Esophagus mucosa (tissue), 1 donor: ENCODE measurements at places on chromosomes 6 and 20. TPM values are rescaled to one million over a fixed set of nuclear protein-coding genes. Genes with fewer than 3 reads are reported as not detected.

CCN5 gene
- 1.9 TPM for total RNA-seq

CDYL gene
- 31.0 TPM for total RNA-seq

FLOT1 gene
- total RNA-seq = 75.0 TPM

COX7A2 gene
- 499 TPM for total RNA-seq

SLC22A16 gene
- total RNA-seq = not detected

GDAP1L1 gene
- total RNA-seq = not detected

PKIB gene
- 0.88 TPM for total RNA-seq

TMEM244 gene
- total RNA-seq = not detected

SIGLEC1 gene
- 0.80 TPM for total RNA-seq

FILIP1 gene
- 0.60 TPM for total RNA-seq

TRIM10 gene
- total RNA-seq = not detected

LHFPL5 gene
- not detected for total RNA-seq

ADGRG6 gene
- 14.2 TPM for total RNA-seq

CNR1 gene
- total RNA-seq = 0.72 TPM

GABRR1 gene
- total RNA-seq = 0.24 TPM

PACSIN1 gene
- total RNA-seq = not detected

C4B gene
- 5.3 TPM for total RNA-seq

HLA-DQA1 gene
- 3.9 TPM for total RNA-seq

ADGB gene
- not detected for total RNA-seq

C6orf15 gene
- total RNA-seq = not detected

TXNDC5 gene
- 73.5 TPM for total RNA-seq

PTCRA gene
- total RNA-seq = not detected

DPPA5 gene
- total RNA-seq = not detected

GRM1 gene
- total RNA-seq = not detected

PSORS1C1 gene
- 0.20 TPM for total RNA-seq

GSTA1 gene
- total RNA-seq = 1.6 TPM

NOL7 gene
- 33.1 TPM for total RNA-seq

ABHD16A gene
- 28.3 TPM for total RNA-seq

RIN2 gene
- 42.3 TPM for total RNA-seq

VAPB gene
- 32.4 TPM for total RNA-seq

TMEM14A gene
- 40.6 TPM for total RNA-seq

EZR gene
- 368 TPM for total RNA-seq

KIFC1 gene
- 19.0 TPM for total RNA-seq

TREM1 gene
- 0.20 TPM for total RNA-seq
